Spleen (tissue), 13 donors: ENCODE measurements at places on chromosomes 1 and 21. TPM values are rescaled to one million over a fixed set of nuclear protein-coding genes. Genes with fewer than 3 reads are reported as not detected.

Gene OR10X1
- not detected for polyA plus RNA-seq

GRCh38 chr21:45404730-45405270 lies at the start of gene COL18A1:
TSS of gene COL18A1 (plus strand) at chr21:45405165. CDS start at chr21:45405231, 66 bp downstream.
- DNase-seq, result peak; percentile 80

- no peak for DNase-seq
Observed at GRCh38 chr1:186980400-186980799, 151.7 kb downstream of the PLA2G4A start.

DNA sequence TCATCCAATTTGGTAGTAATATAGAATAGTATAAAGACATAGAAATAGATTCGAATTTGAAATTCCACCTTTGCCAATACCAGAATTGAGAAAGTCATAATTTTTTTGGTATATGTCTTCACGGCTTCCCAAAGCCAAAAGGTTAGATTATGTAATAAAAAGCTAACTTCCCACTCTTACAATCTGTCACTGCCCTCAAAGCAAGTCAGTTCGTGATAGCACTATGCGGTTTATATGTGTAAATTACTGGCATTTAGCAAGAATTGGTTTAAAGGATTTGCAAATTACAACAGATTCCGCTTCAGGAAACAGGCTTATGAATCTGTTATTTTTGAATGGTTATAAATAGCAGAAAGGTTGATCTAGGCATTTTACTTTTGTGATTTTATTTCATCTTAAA lies 679.4 kb upstream of the ADGRL2 start:
- DNase-seq, result no peak

DNA sequence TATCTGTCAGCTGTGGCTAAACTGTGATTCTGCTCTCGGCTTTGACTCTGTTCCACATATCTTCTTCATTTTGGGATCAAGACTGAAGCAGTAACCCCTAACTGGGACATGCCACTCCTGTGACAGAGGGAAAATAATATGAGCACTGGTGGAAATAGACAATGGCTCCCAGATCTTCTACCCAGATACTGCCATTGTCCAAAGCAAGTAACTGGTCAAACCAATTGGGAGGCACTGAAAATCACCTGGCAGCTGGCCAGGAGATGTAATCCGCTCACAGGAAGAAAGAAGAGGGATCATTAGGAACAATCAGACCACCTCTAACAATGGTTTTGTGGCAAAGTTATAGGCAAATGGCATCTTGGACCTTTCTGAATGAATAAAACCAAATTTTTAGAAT lies 10.7 kb downstream of the SNX7 start:
- DNase-seq, result no peak

Gene CATSPERE
- polyA plus RNA-seq, result 0.50 TPM
